IPS-NIHi11 (cell line): ENCODE measurements at places on chromosomes 11 and 22.

DNA sequence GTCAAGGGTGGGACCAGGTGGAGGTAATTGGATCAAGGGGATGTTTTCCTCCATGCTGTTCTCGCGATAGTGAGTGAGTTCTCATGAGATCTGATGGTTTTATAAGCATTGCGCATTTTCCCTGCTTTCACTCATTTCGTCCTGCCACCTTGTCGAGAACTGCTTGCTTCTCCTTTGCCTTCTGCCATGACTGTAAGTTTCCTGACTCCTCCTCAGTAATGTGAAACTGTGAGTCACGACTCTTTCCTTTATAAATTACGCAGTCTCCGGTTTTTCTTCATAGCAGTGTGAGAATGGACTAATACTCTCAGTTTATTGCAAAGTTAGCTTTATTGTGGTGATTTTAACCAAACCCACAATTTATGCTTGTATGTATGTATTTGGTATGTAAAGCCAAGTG lies 878.5 kb upstream of the ANO3 start:
- no peak for DNase-seq

- DNase-seq = no peak
These were observed 80.6 kb upstream of the CARD18 start for GRCh38 chr11:105220121-105220520.

DNA sequence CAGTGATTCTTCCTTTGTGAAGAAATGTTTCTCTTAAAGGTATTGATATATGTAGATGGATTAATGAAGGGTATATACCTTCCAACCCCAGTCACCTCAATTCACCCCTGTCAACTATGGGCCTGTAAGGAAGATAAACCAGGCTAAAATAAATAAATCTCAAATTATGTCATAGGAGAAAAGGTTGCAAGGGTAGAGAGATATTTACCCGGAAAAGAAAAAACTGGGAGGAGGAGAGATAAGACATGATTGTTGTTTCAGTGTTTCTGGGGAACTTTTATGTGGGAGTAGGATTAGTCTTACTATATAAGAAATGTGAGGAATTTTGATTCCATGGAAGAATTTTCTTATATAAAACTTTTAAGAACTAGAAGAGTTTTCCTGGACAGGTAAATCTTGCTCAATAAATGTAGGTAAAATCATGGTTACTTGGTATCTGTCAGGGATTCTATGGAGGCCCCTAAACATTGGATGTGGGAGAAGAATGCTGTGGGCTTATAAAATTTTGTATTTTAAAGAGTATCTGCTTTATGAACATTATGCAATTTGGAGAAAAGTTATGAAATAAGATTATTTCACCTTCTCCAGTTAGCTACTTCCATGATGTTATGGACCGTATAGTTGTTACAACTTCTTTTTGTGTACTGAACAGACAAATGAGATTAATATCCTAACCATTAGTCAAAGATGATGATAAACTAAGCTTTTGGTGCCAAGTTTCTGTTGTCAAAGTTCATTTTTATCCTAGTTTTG lies 6.4 kb downstream of the YAP1 start:
- DNase-seq = no peak

DNA sequence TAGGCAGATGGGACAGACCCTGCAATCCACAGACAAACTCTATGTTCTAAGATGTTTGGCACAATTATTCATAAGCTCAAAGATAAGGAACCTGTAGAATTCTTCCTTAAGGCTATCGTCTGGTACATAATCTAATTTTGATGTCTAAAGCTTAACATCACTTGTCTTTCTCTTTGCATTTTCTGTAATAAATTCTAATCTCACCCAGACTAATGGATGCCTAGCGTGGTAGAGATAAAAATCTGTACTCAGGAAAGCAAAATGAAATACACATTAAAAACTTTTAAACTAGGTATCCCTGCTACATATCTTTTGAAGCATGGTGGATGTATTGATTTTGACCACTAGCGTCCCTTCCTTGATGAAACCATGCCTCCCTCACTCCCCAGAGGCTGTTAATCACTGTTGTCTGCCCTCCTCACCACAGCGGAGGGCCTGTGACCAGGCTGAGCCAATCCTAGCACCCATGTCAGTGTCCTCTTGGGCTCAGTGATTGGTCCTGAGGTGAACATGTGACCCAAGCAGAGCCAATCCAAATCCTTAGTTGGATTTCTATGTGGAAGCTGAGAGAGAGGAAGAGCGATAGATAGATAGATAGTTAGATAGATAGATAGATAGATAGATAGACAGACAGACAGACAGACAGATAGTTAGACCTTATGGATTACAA lies 82.2 kb upstream of the GRK3 start:
- peak; percentile 38 for DNase-seq
